Renal cortex interstitium (tissue), 15 donors: ENCODE measurements at places on chromosomes 2 and 18. TPM values are rescaled to one million over a fixed set of nuclear protein-coding genes. Genes with fewer than 3 reads are reported as not detected.

DNA sequence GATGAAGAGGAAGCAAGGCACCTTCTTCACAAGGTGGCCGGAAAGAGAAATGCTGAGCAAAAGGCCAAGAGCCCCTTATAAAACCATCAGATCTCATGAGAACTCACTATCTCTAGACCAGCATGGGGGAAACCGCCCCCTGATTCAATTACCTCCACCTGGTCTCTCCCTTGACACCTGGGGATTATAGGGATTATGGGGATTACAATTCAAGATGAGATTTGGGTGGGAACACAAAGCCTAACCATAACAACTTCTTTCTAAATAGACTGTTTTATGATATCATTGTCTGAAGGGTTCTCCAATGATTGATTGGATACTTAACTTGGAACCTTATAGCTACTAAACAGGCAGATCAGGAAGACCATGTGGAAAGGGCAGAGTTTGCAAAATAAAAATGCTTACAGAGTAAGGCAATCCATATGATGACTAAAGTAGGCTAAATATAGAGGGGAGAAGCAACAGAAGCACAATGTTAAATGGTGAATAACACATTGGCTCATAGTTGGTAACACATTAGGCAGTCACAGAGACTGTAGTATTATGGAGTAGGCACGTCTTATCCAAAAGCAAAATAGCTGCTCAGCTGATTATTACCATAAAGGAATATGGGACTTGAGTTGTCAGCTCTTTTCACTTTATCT lies 179.0 kb downstream of the BARD1 start:
- DNase-seq: no peak

GRCh38 chr18:37156330-37156942 lies 327.5 kb downstream of the KIAA1328 start:
- DNase-seq: no peak

- no peak for DNase-seq
Measured at GRCh38 chr18:10511236-10511635, 14.6 kb upstream of the NAPG start.

DNA sequence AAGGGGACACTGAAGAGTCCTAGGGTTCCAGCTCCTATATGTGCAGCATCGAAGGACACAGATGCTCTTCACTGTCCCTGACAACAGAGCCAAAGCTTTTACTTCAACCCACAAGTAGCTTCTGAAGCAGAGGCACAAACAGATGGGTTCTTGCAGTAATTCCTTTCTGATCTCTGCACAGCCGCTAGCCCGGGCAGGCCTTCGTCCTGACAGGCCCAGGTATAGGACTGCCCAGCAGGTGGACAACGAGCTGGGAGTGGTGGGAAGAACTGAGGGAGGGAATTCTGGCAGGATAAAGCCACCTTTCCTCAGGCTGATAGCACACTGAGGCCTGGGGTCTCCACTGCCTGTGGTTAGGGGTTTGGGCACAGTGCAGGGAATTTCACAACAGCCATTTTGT lies 94.8 kb downstream of the RHOB start:
- no peak for DNase-seq

GRCh38 chr2:132400169-132400900 lies 16.3 kb upstream of the GPR39 start:
- no peak for DNase-seq

GRCh38 chr18:76622651-76623050 lies 127.6 kb upstream of the ZNF516 start:
- no peak for DNase-seq

DNA sequence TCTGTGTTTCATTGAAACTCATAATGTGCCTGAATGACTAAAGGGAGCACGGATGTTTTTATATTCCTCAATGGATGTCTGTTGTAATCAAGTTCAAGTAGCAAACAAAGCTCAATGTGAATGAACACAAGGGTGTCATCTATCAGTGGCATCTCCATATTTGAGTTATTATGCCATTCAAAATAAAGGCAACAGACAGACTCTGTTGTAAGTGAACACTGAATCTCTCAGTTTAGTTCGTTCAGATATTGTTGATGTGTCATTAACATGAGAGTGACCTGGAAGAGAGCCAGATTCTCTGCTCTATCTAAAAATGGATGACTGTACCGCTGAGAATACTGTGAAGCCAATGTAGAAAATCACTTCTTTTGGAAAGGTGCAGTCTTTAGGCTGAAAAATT lies 118.7 kb downstream of the NUP35 start:
- DNase-seq: no peak

DNA sequence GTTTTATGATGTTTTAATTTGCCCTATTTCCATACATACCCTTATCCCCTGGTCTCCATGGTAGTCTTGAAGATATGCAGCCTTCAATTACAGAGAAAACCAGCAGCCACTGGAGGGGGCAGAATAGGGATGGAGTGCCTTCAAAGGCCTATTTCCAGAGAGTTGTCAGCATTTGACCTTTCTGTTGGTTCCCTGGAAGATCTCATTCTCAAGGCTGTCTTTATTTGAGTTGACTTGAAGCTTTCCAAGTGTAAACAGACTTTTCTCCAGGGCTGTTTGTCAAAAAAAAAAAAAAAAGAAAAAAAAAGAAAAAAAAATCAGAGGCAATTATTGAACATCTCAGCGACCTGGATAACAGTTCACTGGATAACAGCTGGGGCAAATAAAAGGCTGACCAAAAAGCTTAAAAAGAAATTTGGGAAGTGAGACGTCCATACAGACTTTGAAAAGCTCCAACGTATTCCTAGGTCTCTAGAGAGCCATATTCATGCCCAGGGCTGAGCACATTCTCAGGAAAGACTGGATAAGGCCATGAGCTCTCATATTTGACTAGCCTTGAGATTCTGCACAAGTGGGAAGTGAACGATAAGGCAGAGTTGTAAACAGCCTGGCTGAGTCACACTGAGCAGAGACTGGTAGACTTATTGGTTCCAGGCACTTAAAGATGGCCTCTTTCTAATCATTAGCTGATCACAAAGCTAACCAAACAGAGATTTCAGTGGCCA lies 126.6 kb downstream of the VAPA start:
- DNase-seq: no peak

- DNase-seq: no peak
Measured at GRCh38 chr2:178761759-178762371, 45.4 kb downstream of the TTN start.

GRCh38 chr2:160783474-160783873 lies 289.9 kb upstream of the RBMS1 start:
- no peak for DNase-seq

DNA sequence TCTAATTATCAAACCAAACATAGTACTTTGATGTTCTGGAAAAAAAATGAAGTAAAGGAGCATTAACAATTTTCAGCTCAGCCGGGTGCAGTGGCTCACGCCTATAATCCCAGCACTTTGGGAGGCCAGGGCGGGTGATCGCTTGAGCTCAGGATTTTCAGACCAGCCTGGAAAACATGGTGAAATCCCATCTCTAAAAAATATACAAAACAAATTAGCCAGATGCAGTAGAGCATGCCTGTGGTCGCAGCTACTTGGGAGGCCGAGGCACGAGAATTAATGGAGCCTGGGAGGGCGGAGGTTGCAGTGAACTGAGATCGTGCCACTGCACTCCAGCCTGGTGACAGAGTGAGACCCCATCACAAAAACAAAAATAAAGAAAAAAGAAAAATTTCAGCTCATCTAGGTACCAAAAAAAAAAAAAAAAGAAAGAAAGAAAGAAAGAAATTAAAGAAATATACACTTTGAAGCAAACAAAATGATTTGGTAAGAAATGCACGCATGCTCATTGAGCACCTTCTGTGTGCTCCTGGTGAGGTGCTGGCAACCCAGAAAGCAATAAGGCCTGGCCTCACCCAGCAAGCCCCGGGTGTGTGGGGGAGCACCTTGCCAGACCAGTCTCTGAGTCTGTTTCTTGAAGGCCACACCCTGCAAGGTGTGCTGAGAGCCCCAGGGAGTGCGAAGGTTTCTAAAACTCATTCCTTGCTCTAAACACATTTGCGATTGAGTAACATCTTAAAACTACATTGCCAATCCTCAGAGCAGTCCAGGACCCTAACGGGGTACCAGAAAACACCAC lies 133.5 kb downstream of the TFCP2L1 start:
- DNase-seq: no peak

GRCh38 chr18:3804336-3804735 lies 354.4 kb downstream of the TGIF1 start:
- no peak for DNase-seq

- no peak for DNase-seq
Measured at GRCh38 chr18:48133671-48134251, 203.3 kb upstream of the SMAD2 start.

GRCh38 chr2:45612285-45612684 lies 1.2 kb upstream of the SRBD1 start:
- DNase-seq: no peak

DNA sequence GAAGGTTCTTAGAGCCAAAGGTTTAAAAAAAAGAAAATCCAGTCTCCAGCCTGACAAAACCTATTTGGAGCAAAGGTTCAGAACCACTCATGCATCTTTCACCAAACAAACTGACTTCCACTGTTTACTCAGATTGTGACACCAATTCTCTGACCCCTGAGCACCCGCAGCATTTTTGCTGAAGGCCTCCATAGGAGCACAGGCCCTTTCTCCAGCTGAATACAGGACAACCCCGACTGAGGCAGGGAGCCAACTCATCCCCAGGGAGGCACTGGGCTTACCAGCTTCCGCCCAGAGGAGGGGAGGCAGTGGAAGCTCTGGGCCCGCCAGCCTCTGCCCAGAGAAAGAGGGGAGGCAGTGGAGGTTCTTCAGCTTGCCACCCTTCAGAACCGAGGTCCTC lies 51.0 kb upstream of the CNGA3 start:
- DNase-seq: no peak

DNA sequence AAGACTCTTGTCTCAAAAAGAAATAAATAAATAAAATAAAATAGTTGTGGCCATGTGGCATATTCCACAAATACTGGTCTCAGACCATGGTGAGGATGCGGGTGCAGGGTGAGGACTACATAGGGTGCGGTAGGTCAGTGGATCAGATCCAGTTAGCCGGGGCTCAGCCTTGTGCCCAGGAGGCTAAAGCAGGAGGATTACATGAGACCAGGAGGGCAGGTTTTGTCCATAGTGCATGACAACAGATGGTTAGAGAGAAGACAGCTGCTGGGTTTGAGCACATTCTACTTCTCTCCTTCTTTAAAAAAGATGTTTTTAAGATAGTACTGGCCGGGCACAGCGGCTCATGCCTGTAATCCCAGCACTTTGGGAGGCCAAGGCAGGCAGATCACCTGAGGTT lies 12.8 kb upstream of the PSD4 start:
- no peak for DNase-seq

DNA sequence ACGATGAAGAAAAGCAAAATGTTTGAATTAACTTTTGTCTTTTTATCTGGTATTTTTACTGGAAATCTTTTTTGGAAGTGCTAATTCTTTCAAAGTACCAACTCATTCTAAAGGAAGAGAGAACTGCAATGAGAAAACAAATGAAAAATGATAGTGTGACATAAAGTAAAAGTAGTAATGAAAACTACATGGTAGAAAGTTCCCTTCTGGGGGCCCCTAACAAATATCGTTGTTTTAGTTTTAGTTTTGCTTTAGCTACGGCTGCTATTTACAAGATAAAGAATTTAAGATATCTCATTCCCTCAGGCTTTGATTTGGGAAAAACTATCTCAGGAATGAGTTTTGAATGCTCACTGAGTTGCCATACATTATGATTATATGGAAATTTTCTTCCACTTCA lies 161.4 kb downstream of the XIRP2 start:
- no peak for DNase-seq

GRCh38 chr2:241720560-241720959 lies 13.9 kb upstream of the D2HGDH start:
- no peak for DNase-seq

- no peak for DNase-seq
Measured at GRCh38 chr2:132816234-132816633, 146.2 kb upstream of the LYPD1 start.

GRCh38 chr18:13393338-13393737 lies 174.8 kb downstream of the LDLRAD4 start:
- no peak for DNase-seq

- DNase-seq: no peak
Measured at GRCh38 chr2:38540580-38541286, 62.0 kb downstream of the HNRNPLL start.

The ADCYAP1 gene
- 0.21 TPM for polyA plus RNA-seq

The ALKAL2 gene
- polyA plus RNA-seq: 5.8 TPM

The OXER1 gene
- polyA plus RNA-seq: 12.7 TPM

The SLC35G4 gene
- polyA plus RNA-seq: not detected

The ABHD1 gene
- polyA plus RNA-seq: 1.6 TPM

The FER1L5 gene
- 2.7 TPM for polyA plus RNA-seq

The DSG1 gene
- polyA plus RNA-seq: 0.03 TPM

The EVX2 gene
- polyA plus RNA-seq: not detected

The LYPD6 gene
- 18.8 TPM for polyA plus RNA-seq

The ALK gene
- 0.17 TPM for polyA plus RNA-seq

The AKAIN1 gene
- polyA plus RNA-seq: not detected

The ANKRD29 gene
- polyA plus RNA-seq: 0.95 TPM

The EGR4 gene
- not detected for polyA plus RNA-seq
